ENCODE measurements at places on chromosomes 16 and 17. TPM values are rescaled to one million over a fixed set of nuclear protein-coding genes. Genes with fewer than 3 reads are reported as not detected.

Gene RSL1D1
- 171 TPM for total RNA-seq

Gene BCL6B
- 2.6 TPM for total RNA-seq

Gene KRT36
- total RNA-seq = not detected

Gene MSLN
- not detected for total RNA-seq

Gene ENGASE
- total RNA-seq = 9.8 TPM

Gene NXPH3
- 0.81 TPM for total RNA-seq

Gene NATD1
- 15.4 TPM for total RNA-seq

Gene TBX2
- total RNA-seq = 13.8 TPM

Gene CIITA
- total RNA-seq = 1.9 TPM

Gene SLC35G6
- not detected for total RNA-seq

Gene CSH1
- total RNA-seq = not detected

Gene FBXW10
- not detected for total RNA-seq

Gene CMTM2
- not detected for total RNA-seq

Gene C17orf113
- total RNA-seq = not detected

Gene VMO1
- total RNA-seq = 0.94 TPM

Gene KCNAB3
- 0.44 TPM for total RNA-seq

Gene KRT28
- not detected for total RNA-seq

Gene TNFRSF13B
- total RNA-seq = not detected

Gene TCAP
- 0.25 TPM for total RNA-seq

Gene DOC2B
- 0.12 TPM for total RNA-seq

Gene FA2H
- total RNA-seq = not detected

Gene CBLN1
- not detected for total RNA-seq

Gene MFAP4
- total RNA-seq = 188 TPM

Gene OR2C1
- total RNA-seq = not detected

Gene KRT33B
- total RNA-seq = not detected

Gene IGSF6
- total RNA-seq = not detected

Gene NAGS
- 1.6 TPM for total RNA-seq
